ENCODE measurements at places on chromosomes 2 and 18.

DNA sequence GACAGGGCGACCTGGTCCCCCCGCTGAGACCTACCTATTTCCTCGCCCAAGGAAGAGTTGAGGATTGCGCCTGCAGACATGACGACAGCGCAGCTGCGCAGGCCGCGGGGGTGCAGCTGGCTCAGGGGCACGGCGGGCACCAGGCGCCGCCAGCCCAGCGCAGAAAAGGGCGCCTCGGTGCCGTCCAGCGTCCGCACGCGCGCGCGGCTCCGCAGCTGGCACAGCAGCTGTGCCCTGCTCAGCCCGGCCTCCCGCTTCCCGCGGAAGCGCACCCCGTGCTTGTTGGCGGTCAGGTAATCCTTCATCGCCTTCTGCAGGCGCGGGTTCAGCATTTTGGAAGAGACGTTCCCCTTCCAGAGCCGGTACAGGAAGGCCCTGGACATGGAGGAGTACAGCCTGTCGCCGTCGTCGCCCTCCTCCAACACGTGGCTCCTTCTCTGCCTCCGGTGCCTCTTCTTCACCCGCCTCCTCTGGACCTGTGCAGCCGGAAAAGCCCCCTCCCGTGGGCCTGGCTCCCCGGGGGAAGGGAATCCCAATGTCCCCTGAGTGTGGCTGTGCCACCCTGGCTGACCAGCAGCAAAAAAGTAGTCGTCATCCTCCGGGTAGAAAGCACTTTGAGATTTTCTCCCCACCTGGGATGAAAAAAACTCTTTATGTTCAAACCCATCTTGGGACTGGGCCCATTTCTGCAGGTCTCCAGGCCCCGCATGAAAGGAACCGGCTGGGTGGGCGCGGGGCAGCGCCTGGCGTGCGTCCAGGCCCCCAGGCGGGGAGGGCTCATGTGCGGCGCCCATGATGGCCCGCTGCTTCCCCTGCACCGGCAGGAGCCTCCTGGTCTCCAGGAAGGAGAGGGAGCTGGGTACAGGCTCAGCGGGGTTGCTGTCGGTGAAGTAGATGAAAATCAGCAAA is 42.7 kb downstream of the ST6GAL2 start:
- DNase-seq = no peak

DNA sequence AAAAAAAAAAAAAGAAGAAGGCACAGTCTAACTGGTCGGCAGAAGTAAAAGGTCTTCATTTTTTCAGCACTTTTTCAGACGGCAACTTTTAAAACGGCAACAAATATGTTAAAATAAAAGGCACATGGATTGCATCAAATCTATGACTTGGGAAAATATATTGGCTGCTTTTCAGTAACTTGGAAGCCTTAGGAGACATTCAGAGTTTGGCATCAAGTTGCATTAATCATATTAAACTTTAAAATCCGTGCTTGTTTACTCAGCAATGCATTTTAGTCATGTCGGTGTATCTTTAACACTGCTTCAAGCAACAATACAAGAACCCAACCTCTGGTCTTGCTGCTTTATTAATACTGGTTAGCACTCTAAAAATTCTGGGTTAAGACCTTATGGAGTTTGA is 111.1 kb downstream of the MEP1B start:
- no peak for DNase-seq

GRCh38 chr2:41912776-41913175 is 135.0 kb upstream of the PKDCC start:
- DNase-seq = no peak

DNA sequence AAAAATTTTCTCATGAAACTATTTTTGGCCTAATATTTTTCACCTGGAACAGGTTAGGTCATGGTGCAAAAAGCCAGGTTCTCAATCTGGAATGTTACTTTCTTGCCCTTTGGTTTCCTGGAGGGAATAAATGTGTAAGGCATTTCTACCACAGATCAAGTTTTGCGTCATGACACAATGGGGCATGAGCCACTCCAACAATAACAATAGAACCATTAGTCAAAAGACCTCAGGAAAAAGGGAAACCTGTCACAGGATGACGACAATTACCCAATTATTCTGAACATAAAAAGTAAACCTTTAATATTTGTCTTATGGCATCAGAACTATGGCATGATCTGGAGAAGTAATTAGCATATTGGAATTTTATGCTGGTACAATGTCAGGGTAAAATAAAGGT is 88.2 kb upstream of the HNRNPA3 start:
- no peak for DNase-seq

GRCh38 chr2:172698041-172698863 is 37.4 kb upstream of the RAPGEF4 start:
- peak; percentile 25 for DNase-seq

DNA sequence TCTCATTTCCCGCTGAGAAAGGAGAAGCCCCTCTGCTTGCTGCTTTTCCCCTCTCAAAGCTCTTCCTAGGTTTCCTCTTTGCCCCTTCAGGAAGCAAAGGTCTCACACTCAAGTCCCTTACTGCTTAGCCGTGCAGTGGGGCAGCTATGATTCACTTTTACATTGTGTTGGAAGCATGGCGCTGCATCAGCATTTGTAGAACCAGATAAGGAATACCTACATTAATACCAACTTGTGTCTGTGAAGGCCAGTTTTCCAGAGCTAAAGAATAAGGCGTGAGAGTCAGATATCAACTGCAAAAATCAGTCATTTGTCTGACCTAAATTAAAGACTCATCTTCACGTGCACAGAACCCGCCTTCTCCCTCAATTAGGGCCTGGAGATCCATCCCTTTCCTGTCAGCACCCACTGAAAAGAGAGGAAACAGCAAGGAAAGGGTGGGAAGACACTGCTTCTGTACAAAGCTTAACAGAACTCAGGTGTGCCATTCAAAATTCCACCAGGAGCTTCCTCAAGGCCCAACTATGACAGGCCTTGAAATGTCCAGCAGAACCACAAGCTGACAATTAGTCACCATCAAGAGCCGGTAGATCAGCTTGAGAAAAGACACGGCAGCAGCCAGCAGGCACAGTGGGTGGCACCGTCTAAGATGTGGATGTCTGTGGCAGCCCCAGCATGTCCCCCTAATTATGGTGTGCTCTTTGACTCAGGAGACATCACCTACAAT is 16.1 kb upstream of the XDH start:
- DNase-seq = no peak

GRCh38 chr18:11719621-11720020 is 30.6 kb downstream of the GNAL start:
- no peak for DNase-seq

GRCh38 chr18:71831039-71831438 is 713.1 kb downstream of the CBLN2 start:
- no peak for DNase-seq

DNA sequence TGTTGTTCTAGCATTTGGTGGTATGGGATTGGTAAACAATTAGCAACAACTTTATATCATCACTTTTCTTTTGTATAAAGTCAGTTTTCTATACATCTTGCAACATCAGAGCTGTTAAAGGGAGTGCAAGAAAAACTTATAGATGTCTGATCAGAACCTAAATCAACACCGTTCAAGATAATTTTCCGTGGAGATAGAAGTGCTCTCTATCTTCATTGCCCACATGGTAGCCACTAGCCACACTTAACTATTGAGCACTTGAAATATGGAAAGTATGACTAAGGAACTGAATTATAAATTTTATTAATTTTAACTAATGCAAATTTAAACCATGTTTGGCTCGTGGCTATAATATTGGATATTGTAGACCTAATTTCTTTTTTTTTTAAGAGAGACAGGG is 5.2 kb downstream of the TTC27 start:
- no peak for DNase-seq

Measured in SIG-M5 (cell line).